Stimulated activated CD4-positive, alpha-beta T cell treated with anti-CD3 and anti-CD28 coated beads, Interleukin-12 subunit alpha, Interleukin-12 subunit beta, amount 100 ng/mL, for 48 hours (primary cell): ENCODE measurements at places on chromosomes 2 and 18.

DNA sequence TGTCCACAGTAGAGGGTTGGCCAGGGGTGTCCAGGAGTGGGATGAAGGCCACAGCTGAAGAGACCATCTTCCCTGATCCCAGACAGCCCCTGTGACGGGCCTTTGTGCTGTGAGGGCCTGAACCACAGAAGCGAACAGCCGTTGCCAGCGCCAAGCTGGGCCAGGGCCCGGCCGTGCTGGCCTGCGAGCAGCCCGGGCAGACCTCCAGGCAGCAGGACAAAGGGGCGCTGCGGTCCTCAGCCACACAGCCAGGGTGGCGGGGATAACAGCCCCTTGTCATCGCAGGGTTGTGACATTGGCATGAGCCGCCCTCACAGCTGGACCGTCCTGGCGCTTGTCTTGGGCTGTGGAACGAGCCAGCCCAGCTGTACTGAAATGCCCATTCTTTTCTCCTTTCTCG lies 161.1 kb downstream of the FAM210A start:
- no peak for DNase-seq

GRCh38 chr2:10814142-10814541 lies 1.6 kb upstream of the PDIA6 start:
- DNase-seq, result no peak

DNA sequence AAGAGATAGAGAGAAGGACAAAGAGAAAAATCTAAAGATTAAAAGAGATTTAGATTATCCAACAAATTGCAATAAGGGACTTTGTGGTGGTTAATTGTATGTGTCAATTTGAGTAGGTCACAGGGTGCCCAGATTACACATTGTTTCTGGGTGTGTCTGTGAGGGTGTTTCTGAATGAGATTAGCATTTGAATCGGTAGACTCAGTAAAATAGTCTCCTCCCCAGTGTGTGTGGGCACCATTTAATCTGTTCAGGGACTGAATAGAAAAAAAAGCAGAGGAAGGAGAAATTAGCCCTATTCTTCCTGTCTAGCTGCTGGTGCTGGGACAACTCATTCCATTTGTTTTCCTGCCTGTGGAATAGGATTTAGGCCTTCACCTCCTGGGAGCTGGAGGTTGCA lies 339.8 kb upstream of the EPHA4 start:
- DNase-seq, result no peak

- no peak for DNase-seq
Observed at GRCh38 chr18:36813824-36814223, 15.0 kb downstream of the TPGS2 start.

GRCh38 chr2:182020286-182021070 lies 34.8 kb downstream of the PPP1R1C start:
- no peak for DNase-seq

DNA sequence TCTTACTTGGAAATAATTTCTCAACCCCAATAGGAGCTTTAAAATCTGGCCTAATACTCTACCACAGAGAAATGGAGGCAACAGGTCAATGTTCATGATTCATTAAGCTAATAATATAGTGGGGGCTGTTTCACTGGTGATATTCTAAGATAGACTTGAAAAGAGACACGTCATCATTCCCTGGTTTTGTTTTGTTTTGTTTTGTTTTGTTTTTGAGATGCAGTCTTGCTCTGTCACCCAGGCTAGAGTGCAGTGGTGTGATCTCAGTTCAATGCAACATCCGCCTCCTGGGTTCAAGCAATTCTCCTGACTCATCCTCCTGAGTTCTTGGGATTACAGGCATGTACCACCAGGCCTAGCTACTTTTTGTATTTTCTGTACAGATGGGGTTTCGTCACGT lies 37.5 kb upstream of the SOS1 start:
- DNase-seq, result no peak

DNA sequence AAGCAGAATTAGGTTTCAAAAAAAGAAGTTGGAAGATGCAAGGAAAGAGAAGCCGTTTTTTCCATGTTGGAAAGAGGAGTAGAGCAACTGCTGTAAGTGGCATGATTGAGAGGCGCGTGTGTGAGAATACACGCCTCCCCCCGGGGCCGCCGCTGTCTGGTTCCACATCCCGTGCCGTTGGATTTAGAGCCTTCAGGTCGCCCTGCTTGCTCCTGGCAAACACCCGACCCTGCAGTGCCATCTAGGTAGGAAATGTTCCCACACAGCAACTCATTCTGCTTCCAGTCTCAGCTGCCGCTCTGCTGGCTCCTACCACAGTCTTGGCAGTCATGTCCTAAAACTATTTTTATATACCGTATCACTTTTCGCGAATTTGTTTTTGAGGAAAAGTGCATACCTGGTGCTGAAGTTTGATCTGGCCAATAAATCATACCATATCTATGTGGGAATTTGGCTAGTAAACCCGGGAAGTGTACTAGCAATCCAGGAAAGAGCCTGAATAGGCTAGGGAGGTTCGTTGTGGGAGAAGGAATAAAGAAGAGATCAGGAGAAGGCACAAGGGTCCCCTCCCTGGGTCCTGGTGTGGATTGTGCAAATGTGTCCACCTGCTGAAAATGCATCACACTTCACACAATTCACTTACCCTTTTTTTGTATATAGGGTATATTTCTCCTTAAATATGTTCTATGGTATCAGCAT lies 372.7 kb downstream of the FBXO15 start:
- DNase-seq, result no peak

DNA sequence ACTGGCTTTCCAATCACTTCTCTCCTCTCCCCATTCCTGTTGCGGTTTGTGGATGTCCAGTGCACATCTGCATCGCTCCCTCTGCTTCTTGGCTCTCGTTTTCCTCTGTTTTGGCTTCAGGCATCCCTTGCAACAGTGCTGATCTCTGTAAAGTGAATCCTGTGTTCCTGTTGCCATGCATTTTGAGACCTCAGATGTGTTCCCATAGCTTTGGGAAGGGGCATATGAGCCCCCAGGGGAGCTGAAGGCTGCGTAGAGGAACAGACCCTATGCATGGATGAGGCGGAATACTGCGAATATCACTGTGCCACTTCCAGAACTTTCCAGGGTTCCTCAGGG lies 168.4 kb upstream of the HAAO start:
- DNase-seq, result no peak
